Mesenchymal stem cell (in vitro differentiated cells and primary cell): ENCODE measurements at places on chromosomes 6 and 20.

GRCh38 chr6:108555399-108556052 is 5.2 kb upstream of the FOXO3 start:
- no peak for DNase-seq

- DNase-seq, result no peak
These were observed 62.8 kb downstream of the PERP start for GRCh38 chr6:138044458-138044857.

DNA sequence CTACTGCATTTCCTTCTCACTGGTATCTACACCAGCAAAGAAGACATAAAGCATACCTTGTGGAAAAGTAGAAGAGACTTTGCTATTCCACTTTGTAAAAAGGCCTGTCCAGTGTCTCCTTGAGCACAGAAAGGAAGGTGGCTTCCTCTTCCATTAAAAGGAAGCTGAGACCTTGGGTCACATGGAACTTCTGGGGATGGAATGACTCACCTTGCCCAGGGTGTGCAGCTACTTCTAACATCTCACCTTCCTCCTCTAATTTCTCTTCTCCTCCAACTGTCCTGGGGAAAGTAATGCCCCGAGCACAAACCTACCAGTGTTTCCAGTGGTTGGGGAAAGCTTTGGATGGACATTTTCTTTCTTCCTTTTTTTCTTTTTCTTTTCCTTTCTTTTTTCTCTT is 848.8 kb upstream of the MAP3K7 start:
- no peak for DNase-seq

GRCh38 chr6:40965046-40965445 is 74.0 kb downstream of the UNC5CL start:
- no peak for DNase-seq

DNA sequence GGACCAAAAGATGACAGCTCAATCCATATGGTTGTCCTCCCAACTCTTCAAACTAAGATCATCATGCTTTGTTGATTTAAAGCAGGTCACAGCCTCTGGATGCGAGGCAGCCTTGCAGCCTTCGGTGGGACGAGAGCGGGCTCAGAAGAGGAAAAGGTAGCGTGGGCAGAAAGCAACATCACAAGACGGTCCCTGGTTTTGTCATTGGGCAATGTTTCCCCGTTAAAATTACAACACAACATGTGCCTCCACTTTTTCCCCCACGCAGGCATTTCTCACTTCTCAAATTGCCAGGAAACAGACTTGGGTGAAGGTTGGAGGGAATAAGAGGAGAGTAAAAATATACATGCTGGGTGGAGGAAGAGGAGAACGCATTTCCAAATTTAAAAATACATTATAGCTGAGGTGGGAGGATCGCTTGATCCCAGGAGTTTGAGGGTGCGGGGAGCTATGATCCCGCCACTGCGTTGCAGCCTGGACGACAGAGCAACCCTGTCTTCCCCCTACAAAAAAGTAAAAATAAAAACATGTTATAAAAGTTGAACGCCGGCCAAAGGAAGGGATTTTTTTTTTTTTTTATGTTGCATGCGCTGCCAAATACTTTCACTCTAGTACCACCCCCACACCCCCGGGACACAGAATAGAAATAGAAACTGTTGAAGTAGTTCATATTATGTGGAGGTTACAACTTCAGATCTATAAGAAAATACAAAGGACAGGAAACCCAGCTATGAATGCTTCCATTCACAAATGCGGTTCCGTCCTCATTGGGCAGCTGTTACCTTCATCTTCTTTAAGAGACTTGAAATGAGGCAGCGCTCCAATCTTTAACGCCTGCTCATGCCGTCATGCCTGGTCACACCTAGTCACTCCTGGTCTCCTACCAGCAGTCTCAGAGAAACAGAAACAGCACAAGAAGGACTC is 13.9 kb upstream of the NAA20 start:
- DNase-seq, result no peak

GRCh38 chr6:37583261-37583660 is 83.6 kb upstream of the CCDC167 start:
- DNase-seq, result no peak

- no peak for DNase-seq
These were observed 131.2 kb upstream of the THEMIS start for GRCh38 chr6:128032042-128032441.

DNA sequence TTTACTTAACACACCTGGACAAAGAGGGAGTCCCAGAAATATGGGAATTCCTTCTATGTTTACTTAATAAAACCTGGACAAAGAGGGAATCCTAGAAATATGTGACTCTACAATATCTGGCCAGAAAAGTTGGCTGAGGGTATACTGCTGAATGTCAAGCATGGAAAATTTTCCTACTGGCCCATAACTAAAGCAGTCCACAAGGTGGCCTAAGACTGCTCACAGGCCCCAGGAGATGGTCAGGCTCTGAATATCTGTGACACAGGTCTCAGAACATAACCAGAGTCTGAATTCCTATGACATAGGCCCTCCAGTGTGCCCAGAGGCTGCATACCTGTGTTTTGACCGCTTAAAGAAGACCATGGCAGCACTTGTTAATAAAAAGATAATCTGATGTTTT is 578.2 kb upstream of the NRSN1 start:
- DNase-seq, result peak; percentile 9

- DNase-seq, result no peak
These were observed 144.9 kb downstream of the WDR27 start for GRCh38 chr6:169556758-169557548.

- DNase-seq, result no peak
These were observed 51.9 kb upstream of the MRPS10 start for GRCh38 chr6:42269553-42269952.

GRCh38 chr6:40313582-40313981 is 273.6 kb downstream of the LRFN2 start:
- DNase-seq, result no peak

GRCh38 chr20:16676891-16677290 is 52.9 kb upstream of the SNRPB2 start:
- DNase-seq, result no peak

GRCh38 chr6:96604420-96604819 is 41.5 kb downstream of the FHL5 start:
- DNase-seq, result no peak

DNA sequence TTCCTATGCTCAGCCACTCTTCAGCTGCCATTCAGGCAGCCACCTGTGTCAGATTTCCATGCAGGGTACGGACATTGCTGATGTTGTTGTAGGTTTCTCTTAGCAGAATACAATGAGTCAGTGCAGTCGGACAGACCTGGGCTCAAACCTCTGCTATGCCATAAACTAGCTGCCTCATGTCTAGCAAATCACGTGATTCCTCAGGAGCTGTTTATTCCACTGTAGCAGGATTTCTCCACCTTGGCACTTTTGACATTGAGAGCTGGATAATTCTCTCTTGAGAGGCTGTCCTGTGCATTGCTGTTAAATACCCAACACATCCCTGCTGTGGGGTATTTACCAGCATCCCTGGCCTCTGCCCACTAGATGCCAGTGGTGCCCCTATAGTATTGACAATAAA is 413.8 kb upstream of the CDH4 start:
- no peak for DNase-seq

DNA sequence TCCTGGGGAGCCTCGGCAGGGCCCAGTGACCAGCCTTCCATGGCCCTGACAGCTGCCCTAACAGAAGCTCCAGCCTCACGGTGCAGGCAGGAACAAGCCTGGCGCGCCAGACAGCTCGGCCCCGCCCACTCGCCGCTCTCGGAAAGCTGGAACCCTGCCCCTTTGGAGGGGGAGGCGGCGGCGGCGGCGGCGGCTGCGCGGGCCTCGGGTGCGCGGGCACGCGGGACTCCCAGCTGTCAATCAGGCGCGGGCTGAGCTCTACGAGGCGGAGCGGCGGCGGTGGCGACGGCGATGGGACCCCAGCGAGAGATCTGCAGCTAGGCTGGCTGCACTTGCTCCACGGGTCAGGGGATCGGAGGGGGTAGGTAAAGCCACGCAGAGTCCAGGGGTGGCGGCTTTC is at the start of gene NRSN1:
Gene NRSN1, plus strand, starts transcription at position 236 of the 400 bp plus-strand sequence. CDS start 8,113 bp downstream, outside the sequence.
- no peak for DNase-seq

GRCh38 chr6:118750143-118750542 is 98.8 kb upstream of the CEP85L start:
- peak; percentile 30 for DNase-seq

DNA sequence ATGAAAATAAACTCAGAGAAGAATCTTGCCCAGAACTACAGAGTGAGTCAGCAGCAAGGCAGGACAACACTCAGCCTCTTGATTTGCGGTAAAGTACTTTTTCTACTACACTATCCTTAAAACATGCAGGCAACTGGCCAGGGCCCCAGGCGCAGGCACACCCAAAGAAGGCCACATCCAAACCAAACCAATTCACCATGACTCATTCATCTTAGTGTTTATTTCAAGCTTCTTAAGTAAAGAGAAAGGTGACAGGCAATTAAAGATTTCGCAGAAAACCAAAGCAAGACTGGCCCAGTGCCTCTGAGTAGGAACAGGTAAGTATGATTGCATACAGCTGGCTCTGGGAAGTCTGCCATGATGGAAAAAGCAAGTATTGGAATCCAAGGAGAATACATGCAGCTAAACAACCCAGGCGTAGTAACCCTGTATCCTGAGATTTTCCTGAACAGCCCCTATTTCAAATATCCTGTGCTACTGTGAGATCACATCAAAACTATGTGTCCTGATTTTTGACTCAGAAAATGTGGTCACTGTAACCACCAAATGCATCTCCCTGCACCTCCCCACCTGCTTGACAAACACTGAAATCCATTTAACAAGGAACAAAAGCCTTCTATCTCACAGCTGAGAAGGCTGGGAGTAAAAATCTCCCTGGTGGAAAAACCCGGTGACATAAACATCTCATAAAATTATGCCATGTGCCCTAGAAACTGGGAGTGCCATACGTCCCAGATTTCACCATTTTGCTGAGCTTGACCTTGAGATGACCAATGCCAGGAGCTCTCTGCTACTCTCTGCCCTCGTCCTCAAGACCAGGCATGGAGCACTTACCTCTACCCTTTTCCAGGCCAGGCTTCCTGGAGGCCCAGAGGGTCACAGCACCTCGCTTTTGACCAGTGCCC is 12.4 kb downstream of the WFDC3 start:
- peak; percentile 98 for DNase-seq

GRCh38 chr6:129683601-129684322 is 26.2 kb downstream of the ARHGAP18 start:
- DNase-seq, result peak; percentile 99
